H54 (cell line): ENCODE measurements at places on chromosomes 7 and 10.

GRCh38 chr10:77226452-77226851 lies 411.2 kb downstream of the KCNMA1 start:
- DNase-seq, result no peak

- DNase-seq, result no peak
Measured at GRCh38 chr10:124105594-124105993, 12.2 kb upstream of the CHST15 start.

GRCh38 chr10:97020452-97021400 lies 165.0 kb downstream of the SLIT1 start:
- DNase-seq, result no peak

GRCh38 chr10:128070721-128071416 lies 55.4 kb downstream of the MKI67 start:
- no peak for DNase-seq
